ENCODE measurements at places on chromosomes 16 and 17.
A peak's percentile ranks its signal among the peaks of the same experiment; 100 is the strongest.

DNA sequence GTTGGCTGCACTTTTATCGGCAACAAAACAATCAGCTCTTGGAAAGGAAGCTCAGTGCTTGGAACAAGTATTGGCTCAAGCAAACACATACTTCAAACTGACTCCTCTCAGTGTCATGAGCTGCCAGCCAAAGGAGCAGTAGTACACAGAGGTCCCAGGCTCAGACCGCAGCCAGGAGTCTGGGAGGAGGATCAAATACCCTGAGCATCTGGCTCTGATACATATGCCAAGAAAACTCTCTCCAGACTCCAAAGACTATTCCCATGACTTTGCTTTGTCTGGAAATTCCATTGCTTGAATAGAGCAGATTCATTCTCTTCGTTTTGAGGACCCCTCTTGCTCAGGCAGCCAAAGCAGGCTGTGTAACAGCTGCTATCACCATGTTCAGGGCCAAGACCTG is 501.6 kb upstream of the PSMD7 start:
- no peak for DNase-seq

GRCh38 chr16:9068886-9069285 is 22.6 kb upstream of the HAPSTR1 start:
- DNase-seq, result no peak

DNA sequence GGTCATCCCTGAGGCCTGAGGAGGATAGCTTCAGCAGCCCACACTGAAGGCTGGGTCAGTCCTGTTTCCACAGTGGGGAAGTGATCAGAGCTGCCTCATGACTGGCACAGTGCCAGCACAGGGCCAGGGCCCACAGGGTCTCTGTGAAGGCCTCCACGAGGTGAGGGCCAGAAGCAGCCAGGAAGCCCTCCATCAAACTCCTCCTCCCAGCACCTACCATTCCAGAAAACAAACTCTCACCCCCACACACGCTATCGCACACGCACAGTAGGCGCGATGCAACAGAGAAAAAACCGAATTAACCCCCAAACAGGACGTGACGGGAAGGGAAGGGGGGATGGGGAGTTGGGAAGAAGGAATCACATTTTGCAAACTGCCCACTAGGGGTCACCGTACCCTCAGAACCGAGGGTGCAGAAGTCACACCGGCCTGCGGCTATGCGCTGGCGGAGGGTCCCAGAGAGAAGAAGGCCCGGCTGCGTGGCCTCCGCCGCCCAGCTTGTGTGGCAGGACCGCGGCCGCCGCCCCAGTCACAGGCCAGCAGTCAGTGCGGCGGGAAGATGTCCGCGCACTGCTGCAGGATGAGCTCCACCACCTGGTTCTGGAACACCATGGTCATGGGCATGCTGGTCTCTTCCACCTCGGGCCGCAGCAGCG is 37.6 kb downstream of the ARHGAP27 start:
- DNase-seq, result peak; percentile 21

DNA sequence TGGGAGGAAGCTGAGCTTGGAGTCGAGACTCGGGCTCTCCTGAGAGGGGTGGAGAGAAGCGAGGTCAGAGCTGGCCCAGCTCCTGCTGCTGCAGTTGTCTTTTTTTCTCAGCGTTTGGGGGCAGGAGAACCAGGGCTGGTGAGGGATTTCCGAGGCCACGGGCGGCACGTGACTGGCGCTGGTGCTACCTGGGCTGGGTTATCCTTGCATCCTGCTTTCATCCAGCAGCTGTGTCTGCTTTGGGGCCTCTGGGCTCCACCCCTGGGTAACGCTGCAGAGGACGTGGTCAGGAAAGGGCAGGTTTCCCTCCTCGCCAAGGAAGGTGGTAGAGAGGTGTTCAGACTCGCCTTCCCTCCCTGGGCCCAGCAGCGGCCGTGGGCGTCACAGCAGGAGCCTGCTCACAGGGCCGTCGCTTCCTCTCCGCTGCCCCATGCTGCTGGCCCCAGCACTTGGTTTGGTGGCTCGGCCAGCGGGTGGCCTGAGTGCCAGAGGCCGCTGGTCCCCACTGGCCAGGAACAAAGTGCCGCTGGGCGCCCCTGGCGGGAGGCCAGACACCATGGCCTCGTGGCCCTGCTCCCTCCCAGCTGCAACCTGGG is 22.5 kb downstream of the GSE1 start:
- no peak for DNase-seq

GRCh38 chr17:2042390-2042847 is 597 bp downstream of the OVCA2 start:
- no peak for DNase-seq

DNA sequence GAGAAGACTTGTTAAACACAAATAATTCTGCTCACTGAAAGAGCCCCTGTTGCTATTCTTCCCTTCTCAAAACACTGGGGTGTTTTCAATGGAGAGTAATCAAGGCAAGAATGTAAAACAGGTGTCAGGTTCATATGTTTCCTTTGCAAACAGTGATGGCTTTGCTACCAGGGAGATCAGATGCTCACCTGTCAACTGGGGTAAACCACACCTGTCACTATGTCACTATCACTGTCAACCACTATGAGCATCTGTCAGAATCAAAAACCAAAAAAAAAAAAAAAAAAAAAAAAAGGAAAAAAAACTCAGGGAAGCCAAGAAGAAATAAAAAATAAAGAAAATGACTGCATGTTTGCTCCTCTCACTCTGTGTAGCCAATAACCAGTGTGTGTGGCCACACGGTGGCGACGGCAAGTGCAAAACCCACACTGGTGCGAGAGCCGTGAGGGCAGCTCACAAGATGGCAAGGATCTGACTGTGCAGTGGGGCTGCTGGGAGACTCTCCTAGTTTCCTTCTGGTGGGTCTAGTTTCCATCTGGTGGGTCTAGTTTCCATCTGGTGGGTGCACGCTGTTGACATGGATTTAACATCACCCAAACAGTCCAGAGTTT is 22.7 kb downstream of the USP22 start:
- no peak for DNase-seq

GRCh38 chr16:54156349-54156748 is 130.2 kb downstream of the IRX3 start:
- DNase-seq, result no peak

- no peak for DNase-seq
These were observed 6.4 kb downstream of the DRC7 start for GRCh38 chr16:57700781-57701551.

- no peak for DNase-seq
These were observed 817 bp downstream of the NME1 start for GRCh38 chr17:51154176-51154575.

GRCh38 chr17:78278139-78278741 is 46.8 kb downstream of the TMEM235 start:
- DNase-seq, result no peak

GRCh38 chr16:74218871-74219270 is 77.7 kb upstream of the PSMD7 start:
- DNase-seq, result no peak

DNA sequence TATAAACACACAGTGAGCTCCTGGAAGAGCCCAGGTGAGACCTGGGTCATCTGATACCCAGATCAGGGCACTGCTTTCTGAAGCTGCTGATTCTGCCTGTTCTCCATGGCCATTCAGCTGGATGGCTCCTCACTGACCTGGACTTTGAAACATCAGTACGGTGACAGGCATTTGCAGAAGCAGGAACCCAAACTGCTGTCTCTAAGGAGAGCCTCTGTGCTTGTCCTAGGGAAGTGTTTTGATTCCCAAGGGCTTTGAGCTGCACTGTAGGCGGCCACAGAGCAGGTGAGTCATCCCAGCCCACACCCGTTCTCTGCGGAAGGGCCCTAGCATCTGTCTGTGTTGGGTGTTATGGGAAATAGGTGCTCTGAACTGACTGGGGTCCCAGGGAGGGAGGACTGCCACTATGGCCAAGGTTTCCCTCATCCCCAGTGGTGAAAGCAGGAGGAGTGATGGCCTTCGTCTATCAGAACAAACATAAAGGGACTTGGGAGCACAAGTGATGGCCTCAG is 60.7 kb upstream of the ADCY9 start:
- no peak for DNase-seq

GRCh38 chr17:29250666-29251065 is 4.0 kb downstream of the CRYBA1 start:
- no peak for DNase-seq

DNA sequence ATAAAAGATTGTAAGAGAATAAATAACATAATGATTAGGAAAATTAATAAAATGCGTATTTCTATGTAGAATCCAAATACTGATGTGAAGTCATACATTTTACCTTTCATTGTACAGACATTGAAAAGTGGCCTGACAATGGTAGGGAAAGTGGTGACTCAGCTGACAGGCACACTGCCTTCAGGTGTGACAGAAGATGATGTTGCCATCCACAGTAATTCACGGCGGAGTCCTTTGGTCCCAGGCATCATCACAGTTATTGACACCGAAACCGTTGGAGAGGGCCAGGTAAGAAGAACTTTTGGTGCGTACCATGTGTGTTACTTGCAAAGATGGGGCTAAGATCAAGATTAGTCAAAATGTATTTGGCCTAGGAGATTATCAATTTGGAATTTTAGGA is 232.8 kb downstream of the BCAS3 start:
- no peak for DNase-seq

- no peak for DNase-seq
These were observed 172.4 kb downstream of the ABCA8 start for GRCh38 chr17:68782789-68783188.

DNA sequence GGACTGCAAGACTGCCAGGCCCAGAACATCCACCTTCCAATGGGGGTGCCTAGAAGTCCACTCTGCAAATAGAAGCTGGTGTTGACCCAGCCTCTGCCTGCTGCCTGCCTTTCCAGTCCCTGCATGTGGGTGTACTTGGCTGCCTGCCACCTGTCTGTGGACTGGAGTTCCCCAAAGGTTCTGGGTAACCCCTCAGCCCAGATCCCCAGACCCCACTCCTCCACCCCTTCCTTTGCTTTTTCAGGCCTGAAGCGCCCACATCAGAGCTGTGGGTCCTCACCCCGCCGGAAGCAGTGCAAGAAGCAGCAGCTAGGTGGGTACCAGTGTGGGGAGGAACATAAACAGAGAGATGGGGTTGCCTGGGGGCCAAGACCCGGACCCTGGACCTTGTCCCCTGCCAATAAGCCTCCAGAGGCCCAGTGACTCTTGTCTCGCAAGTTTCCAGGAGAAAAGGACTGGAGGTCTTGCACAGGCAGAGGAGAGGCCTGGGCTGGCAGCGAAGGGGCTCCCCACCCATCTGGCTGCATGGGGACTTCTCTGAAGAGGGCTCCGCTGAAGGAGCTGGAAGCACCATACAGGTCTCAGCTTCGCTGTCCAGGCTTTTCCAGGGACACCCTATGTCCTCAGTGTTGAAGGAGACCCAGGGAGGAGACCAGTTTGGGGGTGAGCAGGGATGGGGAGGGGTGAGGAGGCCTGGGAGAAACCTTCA is 34.3 kb downstream of the NLRC5 start:
- peak; percentile 58 for DNase-seq

DNA sequence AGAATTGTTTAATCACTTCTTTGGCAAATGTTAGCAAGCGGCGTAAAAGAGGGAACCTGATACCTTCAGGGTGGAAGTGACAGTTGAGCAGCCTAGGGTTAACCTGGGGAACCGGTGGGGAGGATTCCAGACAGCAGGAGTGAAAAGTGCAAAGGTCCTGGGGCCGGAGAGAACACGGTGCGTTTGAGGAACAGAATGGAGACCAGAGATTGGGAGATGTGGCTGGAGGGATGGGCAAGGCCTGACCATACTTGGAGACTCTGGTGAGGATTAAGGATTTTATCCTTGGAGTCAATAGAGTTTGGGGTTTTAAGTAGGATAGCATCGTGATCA is 2.3 kb upstream of the ZNF500 start:
- DNase-seq, result no peak

GRCh38 chr17:34472363-34472762 is 107.0 kb upstream of the TMEM132E start:
- no peak for DNase-seq

- no peak for DNase-seq
These were observed 5.5 kb downstream of the CCDC42 start for GRCh38 chr17:8739097-8739496.

GRCh38 chr17:17141279-17141678 is 64.9 kb downstream of the PLD6 start:
- DNase-seq, result no peak

GRCh38 chr17:57523926-57524632 is 221.0 kb downstream of the CCDC182 start:
- no peak for DNase-seq

DNA sequence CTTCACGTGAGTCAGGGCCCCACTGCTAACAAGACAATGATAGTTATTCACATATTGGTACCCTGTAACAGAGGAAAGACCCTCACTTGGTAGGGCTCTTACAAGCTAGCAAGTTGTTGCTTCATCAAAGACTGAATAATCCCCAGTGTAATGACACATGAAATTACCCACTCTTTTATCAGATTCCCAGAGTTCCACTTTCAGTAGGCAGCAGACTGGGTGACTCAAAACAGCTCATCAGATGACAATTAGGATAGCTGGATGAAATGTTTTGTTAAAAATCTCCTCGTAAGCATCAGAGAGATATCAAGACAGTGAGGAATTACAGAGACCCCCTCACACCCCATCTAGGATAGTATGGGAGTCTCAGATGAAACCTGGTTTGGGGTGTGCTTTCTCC is 6.8 kb upstream of the OR1E2 start:
- no peak for DNase-seq

GRCh38 chr16:24936151-24936550 is 79.0 kb downstream of the ARHGAP17 start:
- DNase-seq, result no peak

GRCh38 chr17:364766-365165 is 12.2 kb upstream of the RPH3AL start:
- DNase-seq, result no peak

DNA sequence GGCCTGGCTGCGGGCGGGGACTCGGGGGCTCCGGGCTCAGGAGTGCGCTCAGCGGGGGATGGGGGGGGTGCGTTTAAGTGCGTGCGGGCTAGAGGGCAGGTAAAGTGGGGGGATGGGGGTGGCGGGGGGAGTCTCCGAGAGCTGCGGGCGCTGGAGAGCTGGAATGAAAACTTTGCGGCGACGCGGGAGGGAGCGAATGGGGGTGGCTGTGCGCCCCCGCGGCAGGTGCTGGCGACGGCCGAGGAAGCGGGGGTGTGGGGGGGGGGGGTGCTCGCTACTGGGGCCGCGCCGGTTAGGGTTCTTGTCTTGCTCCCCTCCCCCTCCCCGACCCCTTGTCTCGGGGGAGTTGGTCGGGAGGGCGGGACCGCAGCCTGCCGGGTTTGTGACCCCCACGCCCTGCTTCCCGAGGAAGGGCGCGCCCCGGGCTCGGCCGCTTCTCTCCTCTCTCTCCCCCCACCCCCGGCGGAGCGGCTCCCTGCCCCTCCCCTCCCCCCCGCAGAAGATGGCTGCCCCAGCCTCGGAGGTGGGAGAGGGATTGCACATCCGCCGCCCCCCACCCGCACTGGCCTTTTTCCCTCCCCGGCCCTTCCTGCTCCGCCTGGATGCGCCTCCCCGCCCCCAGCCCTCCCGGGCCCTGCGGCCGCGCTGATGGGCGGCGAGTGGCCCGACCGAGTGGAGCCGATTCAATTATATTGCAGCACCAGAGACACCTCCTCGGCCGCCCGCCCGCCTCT is 649 bp downstream of the GSE1 start:
- no peak for DNase-seq

Data from activated T-cell treated with anti-CD3 and anti-CD28 coated beads for 4 hours (primary cell).